ENCODE measurements at places on chromosomes 7 and 10.
A peak's percentile ranks its signal among the peaks of the same experiment; 100 is the strongest.

DNA sequence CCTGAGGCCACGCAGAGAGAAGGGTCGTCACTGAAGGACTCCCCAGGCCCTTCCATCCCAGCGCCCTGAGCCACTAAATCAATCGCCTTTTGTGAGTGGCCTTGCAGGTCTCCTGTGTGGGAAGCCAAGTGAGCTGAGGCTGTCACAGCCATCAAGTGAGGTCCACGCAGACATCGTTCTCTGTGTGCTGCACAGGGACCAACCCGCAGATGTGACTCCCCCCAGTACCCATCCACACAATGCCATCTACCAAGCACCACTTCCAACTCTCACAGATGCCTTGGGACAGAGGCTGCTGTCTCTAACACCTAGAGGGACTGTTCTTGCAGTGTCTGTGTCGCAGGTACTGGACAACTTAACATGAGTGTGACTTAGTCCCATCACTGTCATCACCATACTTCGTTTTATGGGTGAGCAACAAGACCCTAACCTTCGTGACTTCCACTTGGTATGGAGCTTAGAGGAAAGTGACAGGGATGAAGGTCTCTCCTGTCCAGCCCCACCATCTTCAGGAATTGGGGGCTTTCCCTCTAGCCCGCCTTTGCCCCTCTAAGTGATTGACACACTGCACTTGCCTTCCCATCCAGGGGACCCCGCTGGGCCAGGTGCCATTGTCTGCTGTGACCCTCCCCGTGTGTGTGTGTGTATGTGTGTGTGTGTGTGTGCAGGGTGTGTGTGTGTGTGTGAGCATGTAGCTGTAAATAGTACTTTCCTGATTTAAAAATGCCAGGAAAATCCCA is 51.4 kb upstream of the TMEM72 start:
- DNase-seq, result no peak

DNA sequence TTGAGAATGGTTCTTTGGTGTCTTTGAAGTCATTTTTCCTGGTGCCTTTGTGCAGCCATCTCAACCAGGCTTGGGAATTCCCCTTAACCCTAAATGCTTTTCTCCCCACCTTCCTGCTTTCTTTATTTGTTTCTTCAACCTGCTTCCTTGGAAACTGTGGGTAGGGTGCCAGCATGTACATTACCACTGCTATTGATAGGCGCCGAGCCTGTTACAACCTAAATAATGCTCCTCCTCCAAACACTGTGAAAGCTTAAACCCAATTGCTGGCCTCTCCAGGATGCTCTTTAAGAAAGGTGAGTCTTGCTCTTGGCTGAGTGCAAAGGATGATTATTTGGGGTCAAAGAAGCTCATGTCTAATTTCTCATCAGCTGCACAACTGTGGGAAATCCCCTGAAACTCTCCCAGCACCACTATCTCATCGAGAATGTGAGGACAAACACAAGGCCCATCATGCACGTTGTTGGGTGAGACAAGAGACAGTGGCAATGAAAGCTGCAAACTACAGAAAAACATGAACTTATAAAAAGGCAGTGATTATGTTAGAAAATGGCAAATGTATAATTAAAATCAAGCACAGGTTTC is 285.5 kb upstream of the IGFBP3 start:
- no peak for DNase-seq

- DNase-seq, result no peak
Measured at GRCh38 chr7:4715410-4715776, 33.3 kb downstream of the FOXK1 start.

DNA sequence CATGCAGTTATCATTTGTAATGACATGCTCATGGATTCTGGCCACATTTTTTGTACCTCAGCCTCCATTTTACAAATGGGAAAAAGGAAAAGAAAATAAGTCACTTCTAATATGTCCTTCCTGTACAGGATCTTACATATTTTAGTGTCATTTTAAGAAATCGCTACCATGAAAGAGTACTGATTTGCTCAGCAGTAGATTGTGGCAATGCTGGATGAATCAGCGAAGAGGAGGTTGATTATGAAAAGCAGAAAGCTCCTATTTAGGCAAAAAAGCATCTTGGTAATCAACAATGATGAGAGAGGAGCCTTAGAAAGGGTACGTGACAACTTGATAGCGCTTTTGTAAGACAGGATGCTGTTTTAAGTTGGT is 522.9 kb downstream of the PARD3 start:
- DNase-seq, result no peak

DNA sequence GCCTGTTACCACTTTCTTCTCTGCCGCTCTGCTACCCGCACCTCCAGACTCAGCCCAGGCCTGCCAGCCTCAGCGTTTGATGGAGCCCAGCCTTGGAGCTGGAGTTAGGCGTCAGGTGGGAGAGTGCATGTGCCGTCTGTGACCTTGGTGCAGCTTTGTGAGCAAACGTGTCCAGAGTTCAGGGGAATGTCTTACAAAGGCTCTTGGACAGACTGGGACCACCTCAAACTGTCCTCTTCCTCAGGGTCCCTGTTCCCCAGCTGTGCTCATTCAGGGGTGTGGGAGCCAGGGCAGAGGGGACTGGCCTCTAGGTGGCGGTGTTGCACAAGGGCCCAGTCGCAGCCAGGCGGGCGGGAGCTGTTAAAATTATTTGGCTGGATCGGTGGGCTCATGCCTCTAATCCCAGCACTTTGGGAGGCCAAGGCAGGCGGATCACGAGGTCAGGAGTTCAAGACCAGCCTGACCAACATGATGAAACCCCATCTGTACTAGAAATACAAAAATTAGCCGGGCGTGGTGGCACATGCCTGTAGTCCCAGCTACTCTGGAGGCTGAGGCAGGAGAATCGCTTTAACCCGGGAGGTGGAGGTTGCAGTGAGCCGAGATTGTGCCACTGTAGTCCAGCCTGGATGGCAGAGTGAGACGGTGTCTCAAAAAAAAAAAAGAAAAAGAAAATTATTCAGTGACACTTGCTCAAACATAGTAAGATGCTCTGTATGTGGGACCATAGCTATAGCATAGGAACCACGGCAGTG is 89.2 kb downstream of the ADCY1 start:
- no peak for DNase-seq

GRCh38 chr10:70272925-70273316 is 10.9 kb downstream of the NPFFR1 start:
- no peak for DNase-seq

- no peak for DNase-seq
Measured at GRCh38 chr7:42159130-42159529, 77.9 kb downstream of the GLI3 start.

DNA sequence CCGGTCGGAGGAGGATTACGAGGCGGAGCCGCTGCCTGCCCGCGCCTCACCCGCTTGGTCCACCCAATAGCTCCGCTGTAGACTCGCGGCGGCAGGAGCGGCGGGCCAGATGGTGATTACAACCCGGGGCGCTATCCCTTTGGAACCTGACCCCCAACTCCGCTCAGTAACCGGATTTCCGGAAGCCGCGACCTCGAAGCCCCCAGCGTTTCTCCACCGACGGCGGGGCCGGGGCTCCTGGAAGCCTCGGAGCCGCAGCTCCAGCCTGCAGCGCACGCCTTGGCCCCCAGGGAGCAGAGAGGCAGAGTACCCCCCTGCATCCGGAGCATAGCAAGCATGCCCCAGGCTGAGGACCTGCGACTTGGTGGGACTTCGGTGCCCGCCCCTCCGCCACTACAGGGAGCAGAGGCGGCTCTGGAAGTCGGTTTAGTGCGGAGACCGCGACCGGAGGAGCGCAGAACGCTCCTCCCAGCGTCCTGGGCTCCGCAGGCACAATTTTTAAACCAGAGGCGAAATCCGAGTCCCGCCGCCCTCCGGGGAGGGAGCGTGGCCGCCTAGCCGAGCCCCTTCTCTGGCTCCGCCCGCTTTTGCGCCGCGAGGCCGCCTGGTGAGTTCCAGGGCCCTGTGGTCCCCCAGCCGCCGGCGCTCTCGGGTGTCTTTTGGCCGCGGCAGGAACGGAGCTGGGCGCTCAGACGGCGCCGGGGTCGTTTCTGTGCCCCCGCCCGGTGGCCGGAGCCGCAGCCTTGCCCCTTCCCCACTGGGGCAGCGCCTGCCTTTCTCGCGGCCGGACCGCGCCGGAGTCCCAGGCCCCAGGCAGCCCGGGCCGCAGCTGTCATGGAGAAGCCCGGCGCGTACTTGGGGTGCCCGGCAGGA is 28.2 kb upstream of the BMS1 start:
- no peak for DNase-seq

- no peak for DNase-seq
Measured at GRCh38 chr7:35004531-35005095, 32.7 kb downstream of the DPY19L1 start.

GRCh38 chr10:63346015-63346441 is 119.7 kb downstream of the JMJD1C start:
- DNase-seq, result no peak

GRCh38 chr10:110279407-110279986 is 25.2 kb downstream of the SMNDC1 start:
- DNase-seq, result peak; percentile 0

- peak; percentile 56 for DNase-seq
Measured at GRCh38 chr7:120842121-120842621, 15.8 kb downstream of the TSPAN12 start.

GRCh38 chr7:7051206-7051877 is 131.0 kb upstream of the C1GALT1 start:
- DNase-seq, result no peak

DNA sequence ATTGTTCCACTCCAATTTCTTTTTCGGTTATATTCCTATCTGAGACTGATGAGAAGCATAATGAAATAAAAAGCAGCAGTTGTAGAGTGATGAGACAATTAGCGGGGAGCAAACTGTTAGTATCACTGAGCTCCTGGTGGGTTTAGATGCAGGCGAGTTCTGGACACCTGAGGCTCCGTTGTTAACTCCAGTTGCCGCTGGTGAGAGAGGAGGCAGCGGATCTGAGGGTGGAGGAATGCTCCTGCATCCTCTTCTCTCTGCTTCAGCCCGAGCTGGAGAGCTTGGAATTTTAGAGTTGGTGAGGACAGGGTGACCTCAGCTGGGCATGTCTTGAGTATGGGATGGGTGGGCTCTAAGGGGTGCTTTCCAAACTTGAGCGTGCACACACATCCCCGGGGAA is 31.4 kb downstream of the LRMDA start:
- DNase-seq, result no peak

- DNase-seq, result no peak
Measured at GRCh38 chr10:93288679-93289634, 193.2 kb downstream of the MYOF start.

GRCh38 chr7:101890749-101891523 is 73.5 kb downstream of the CUX1 start:
- no peak for DNase-seq

DNA sequence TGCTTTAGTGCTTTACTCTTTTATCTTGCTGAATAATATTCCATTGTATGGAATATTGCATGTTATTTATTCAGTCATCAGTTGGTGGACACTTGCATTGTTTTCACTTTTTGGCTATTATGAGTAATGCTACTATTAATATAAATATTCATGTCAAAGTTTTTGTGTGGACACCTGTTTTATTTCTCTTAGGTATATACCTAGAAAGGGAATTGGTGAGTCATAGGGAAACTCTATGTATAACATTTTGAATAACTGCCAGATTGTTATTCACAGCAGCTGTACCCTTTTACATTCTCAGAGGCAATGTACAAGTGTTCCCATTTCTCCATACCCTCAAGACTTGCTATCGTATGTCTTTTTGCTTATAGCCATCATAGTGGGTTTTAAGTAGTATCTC is 268.7 kb downstream of the SEMA3A start:
- DNase-seq, result no peak

GRCh38 chr7:90190995-90191394 is 20.5 kb upstream of the STEAP2 start:
- DNase-seq, result no peak

GRCh38 chr10:119306986-119307392 is 99.6 kb downstream of the GRK5 start:
- DNase-seq, result no peak

GRCh38 chr10:43141421-43141820 is 3.2 kb downstream of the CSGALNACT2 start:
- no peak for DNase-seq

DNA sequence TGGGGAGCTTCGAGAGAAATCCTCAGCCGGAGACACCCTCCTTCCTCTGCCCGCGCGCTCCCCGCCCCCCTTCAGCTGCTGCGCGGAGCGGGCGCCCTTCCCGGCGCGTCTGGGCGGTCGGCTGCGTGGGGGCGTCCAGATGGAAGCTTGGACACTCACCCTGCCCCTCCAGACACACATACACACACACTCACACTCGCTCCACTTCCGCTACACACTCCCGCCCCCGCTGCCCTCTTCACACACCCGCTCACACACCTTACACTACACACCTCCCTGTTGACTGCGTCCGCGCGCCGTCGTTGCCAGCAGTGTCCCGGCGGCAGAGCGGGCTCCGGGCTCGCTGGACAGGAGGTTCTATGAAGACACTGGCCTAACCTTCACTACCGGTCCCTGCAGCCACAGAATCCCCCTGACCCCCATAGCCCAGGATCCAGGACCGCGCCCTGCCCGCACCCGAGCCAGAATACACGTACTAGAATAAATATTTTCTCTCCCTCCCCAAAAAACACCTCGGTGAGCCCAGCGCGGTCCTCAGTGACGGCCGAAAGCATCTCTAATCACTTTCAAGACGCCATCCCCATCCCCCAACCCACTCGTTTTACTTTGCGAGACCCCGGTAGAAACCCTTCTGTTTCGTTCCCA is 1.1 kb upstream of the EGR2 start:
- no peak for DNase-seq

GRCh38 chr7:117264716-117265115 is 58.1 kb downstream of the WNT2 start:
- DNase-seq, result no peak

GRCh38 chr10:127978481-127978880 is 71.6 kb downstream of the PTPRE start:
- DNase-seq, result no peak

DNA sequence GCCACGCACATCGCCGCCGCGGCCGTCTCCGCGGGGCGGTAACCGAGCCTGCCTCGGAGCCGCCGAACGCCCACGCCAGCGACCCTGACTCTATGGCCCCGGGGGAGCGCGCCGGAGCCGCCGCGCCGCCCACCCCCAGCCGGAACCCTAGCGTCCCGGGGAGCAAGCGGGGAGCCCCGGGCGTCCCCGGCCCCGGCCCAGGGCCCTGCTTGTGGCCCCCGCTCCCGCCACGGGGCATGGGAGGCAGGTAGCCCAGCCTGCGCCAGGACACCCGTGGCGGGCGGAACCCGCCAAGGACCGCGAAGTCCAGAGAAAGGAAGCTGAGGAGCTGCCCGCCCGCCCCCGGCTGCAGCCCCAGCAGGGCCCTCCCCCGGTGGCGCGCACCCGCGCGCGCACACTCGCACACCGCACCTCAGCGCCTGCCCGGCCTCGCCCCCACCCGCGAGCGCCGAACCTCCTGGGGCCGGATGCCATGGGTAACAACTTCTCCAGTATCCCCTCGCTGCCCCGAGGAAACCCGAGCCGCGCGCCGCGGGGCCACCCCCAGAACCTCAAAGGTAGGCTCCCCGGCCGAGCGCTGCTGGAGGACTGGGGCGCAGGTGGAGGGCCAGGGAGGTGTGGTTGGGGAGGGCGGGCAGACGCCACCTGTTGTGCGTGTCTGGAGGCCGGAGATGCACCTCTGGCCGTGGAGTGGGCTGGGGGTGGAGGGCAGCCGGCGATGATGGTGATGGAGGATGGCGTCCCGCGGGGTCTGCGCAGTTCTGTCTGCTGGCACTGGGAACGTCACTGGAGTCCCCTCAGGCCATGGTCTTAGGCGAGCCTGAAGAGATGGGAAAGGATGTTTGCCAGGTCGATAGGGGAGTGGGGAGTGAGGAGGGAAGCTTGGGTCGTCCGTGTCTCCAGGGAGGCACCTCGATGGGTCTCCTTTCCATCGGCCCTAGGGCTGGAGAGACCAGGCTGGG is 692 bp downstream of the NEURL1 start:
- no peak for DNase-seq

All from NCI-H1092 (cell line).